ENCODE measurements at places on chromosomes 11 and 22.

DNA sequence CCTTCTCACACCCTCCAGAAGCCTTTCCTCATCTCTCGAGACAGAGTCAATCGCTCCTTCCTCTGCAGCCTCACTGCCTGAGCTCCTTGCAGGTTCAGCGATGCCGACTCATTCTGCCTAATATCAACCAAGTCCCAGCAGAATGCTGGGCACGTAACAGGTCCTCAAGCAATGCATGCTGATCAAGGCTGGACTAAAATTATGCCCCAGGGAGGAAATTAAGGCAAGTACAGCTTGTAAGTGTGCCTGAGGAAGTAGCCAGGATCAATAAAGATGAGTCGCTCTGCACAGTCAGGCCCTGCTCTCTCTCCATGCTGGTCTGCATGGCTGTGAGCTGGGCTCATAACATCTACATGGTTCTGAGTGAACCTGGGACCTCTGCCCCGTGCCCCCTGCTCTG is 25.6 kb upstream of the NRIP3 start:
- DNase-seq, result no peak

DNA sequence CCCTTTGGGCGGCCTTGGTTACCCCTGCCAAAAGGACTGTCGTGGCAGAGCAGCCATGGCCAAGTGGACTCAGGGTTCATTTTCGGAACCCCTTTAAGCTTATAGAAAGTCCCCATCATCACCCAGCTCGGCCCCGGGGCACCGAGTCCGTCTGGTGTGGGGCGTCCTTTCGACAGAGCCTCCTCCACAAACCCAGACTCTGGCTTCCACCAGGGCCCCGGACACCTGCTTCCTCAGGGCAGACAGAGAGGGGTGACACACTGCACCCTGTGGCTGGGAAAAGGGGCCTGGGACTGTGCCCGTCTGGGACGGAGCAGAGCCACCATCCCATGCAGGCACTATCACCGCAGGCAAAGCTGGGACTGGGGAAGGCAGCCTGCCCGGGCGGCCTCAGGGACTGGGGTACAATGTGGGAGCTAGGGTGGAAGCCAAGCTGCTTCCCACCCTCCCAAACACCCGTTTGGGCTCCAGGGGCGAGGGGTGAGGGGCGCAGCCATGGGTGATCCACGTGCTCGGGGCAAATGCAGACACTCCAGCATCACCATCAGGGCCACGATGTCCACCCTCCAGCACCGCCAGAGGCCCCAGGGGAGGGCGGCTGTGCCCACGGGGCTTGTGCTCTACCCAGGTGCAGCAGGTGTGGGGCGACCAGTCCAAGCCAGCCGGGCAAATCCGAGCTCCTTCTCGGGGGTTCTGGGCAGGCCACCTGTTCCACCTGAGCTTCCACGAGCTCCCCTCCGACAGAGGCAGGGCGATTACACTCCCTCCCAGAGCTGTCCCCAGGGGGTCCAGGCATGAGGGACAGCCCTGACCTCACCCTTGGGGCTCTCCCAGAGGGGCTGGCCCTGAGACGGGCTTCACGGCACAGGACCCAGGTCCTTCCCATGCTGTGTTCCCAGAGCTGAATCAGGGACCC is 11.7 kb upstream of the MRPL23 start:
- no peak for DNase-seq

DNA sequence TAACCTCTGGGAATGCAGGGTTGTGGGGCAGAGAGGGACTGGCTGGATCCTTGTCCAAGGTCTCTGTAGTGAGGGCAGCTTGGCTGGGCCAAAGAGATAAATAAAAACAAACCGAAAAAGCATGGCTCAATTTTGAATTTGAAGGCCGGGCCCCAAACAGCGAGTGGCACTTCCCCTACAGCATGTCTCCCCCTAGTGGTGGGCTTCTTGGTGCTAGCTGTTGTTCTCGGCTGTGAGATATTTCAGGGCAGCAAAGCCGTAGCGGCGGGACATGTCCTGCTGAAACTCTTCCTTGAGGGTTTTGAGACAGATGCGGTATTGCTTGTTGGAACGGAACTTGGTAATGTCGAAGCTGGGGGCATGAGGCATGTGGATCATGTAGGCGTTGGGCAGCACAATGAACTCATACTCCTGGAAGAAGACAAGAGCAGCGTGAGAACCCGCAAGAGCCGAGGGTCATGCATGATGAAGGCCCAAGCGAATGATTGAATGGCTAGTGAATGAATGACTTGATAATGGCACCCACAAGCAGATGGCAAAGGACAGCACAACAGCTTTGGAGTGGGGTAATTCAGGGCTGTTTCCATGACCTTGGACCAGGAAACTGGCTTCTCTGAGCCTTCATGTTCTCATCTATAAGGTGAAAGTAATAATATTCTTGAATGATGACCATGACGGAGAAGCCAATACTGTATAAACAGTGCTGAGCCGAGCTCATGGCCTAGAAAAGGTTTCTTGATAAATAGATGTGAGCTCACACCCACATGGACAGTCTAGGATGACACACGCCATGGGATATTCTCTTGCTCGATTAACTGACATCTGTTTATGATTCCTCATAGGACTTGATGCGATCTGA is 216.3 kb upstream of the SYN3 start:
- no peak for DNase-seq

DNA sequence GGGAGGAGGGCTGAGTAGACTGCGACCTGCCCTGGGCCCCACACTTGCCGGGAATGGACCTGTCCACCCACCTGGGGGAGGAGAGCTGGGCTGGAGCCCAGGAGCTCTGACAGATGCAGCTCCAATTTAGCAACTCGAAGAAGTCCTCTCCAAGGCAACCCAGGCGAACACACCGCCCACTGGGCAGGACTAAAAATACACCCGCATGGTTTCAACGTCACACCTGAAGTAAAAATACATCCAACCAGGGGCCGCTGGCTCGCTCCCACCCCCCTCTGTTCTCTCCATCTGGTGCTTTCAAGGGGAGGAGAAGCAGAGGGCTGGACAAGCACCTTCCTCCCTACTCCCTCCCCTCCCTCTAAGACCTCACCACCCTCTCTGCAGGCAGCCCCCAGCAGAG is 119.9 kb downstream of the FEZ1 start:
- no peak for DNase-seq

DNA sequence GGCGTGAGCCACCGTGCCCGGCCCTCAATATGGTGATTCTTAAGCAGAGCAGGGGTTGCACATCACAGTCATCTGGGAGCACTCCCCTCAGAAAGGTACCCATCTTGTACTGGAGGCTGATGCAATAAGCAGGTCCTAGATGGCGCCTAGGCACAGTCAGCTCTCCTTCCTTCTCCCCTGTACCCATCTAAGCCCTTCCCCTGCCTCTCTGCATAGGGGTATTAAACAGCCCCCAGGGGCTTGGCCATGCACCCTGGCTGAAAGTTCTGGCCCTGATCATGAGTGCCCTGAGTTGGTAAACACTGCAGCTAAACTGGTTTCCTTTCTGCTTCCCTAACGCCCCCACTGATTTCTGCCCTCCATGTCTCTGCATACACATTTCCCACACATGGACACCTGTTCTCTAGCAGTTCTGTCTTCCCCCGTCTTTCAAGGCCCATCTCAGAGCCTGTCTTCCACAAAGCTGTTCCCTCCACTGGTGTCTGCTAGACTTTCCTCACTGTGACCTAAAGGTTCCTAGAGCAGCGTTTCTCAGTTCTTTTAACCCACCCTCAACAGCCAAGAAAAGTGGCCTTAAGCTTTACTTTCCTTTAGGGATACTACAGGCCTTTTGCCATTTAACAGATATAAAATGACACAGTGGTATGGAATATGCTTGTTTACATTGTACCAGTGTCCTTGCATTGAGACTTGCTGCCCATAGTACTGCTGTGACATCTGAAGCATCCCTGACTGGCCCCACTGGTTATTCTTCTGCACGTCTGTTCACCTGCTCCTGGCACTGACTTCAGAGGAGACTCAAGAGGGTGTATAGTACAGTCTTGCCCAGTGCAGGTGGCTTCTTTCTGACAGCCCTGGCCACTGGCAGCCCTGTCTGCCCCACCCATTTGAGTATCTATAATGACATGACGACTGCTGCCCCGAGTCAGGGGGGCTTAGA is 15.6 kb downstream of the UBE2L3 start:
- DNase-seq, result no peak

DNA sequence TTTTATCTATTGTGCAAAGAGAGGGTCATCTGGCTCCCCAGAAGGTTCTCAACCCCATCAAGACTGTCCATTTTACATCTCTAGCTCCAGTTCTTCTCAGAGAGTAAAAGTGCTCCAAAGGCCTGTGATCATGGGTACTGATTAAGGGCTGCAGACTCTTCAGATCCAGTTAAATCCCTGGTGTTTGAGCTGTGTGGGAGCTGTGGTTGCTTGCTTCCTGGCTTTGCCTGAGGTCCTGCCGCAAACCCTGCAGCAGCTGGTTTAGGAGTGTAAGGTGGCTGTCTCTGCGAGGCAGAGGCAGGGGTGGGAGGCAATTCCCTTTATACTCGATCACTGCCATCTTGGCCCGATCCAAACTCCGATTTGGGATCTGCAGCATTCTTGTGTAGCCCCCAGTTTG is 1.2 kb downstream of the MRPL17 start:
- DNase-seq, result no peak

GRCh38 chr22:33811686-33812085 is 108.6 kb downstream of the LARGE1 start:
- no peak for DNase-seq

DNA sequence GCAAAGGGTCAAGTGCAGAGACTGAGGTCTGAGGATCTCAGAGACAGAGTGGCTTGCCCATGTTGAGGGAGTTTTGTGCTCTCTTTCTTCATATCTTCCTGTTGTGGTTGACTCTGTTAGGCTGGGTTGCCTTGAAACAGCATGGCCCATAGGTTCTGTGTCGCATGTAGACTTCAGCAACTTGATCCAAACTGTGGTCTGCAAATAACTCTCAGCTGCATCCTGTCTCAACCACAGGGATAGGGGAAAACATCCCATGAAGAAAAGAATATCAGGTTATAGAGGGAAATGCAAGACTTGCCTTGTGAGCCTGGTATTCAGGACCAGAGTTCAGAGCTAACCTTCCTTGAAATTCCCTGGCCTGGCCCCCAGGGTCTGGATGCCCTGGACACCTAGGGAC is 69.4 kb downstream of the FLI1 start:
- DNase-seq, result no peak

GRCh38 chr11:925496-926301 is at the start of gene AP2A2:
AP2A2 (plus strand) TSS chr11:925870; CDS start chr11:926022, 152 bp downstream.
- DNase-seq, result peak; percentile 80

- no peak for DNase-seq
Observed at GRCh38 chr11:12822392-12823022, 148.3 kb downstream of the TEAD1 start.

DNA sequence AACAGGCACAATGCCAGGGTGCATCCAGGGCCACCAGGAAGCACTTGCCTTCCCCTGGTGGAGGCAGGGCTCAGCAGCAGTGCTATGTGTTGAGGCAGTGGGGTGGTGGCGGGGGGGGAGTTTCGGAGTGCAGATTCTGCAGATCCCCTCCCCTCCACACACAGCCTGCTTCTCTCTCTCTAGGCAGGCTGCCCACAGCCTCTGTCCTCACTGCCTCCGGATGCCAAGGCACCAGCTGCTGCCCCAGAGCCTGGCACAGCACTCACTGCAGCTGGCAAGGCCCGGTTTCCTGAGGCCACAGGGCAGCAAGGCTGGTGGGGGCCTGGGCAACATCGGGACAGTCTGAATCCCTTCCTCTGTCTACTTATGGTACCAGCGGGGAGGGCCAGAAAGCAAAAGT is 35.8 kb downstream of the NRXN2 start:
- no peak for DNase-seq

DNA sequence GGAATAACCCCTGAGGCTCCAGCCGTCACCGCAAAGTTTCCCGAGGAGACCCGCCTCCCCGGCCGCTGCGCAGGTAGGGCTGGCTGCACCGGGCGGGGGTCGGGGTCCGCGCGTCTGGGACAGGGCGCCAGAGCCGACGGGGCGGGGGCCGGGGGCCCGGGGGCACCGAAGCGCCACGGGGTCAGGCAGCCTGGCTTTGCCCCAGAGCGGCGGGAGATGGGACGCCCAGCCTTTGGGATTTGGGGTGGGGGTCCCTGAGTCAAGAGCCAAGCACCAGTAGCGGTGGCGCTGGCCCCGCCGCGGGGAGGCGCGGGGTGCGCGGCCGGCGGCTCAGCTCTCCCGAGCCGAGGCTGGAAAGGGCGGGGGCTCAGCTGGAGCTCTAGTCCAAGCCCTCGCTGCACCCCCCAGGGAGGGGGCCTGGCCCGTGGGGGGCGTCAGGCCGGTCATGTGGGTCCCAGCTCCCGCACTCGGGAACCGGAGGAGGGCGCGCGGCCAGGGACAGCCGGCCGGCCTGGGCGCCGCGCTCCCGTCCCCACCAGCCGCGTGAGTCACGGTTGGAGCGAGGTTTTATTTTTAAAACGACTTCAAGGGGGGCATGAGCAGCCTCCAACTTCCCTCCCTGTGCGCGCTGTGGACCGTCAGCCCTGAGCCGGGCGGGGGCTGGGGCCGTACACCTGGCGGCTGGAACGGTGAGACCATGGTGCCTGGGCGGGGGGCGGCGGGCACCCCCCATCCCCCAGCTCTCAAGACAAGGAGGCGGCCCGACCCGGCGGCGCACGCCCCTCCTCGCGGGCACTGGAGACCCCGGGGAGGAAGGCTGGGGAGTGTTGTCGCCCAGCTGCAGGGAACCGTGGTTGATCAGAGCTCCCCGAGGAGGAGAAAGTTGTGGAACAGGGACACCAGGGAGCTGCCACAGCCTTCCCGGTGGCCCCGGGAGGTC is 626 bp downstream of the FLRT1 start:
- no peak for DNase-seq

DNA sequence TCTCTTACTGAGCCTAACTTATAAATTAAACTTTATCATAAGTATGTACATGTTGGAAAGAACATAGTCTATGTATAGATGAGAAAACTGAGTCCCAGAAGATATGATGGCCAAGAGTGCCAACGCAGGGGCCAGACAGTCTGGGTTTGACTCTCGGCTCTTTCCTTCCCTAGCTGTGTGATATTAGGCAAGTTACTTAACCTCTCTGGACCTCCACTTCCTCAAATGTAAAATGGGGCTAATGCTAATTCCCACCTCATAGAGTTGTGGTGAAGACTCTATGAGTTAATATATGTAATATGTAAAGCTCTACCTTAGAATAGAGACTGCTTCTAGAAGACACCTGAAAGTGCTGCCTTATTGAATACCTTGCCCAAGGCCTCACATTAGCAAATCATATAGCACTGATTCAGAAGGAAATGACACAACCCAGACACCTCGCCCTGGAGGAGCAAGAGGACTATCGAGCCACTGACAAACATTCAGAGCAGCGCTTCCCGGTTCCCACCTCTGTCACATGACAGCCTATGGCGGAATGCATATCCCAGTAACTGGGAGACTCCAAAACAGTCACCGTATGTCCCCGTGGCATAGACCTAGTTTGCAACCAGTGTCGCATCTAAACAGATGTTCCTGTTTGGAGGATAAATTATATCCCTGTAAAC is 11.3 kb upstream of the CCDC86 start:
- no peak for DNase-seq

DNA sequence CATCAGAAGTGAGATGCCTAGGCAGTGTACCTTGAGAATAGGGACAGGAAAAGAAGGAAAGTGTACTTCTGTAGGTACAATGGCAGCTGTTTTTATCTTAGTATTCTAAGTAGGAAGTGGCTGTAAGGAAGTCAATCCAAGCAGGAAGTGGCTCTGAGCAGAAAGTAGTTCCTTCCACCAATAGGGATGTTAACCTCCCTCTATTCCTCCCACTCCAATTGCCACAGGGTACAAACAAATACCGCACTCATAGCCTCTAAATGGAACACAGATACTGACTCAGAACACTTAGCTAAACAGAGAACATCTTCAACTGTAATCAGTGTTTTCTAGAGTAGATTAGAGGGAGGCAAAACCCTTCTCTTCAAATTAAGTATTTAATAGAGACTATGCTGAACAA is 10.6 kb downstream of the LRRC55 start:
- DNase-seq, result no peak

GRCh38 chr22:26828311-26828710 is 170.9 kb downstream of the MIAT start:
- DNase-seq, result no peak

Measured in activated naive CD4-positive, alpha-beta T cell (primary cell).